ENCODE measurements at places on chromosomes 3 and 15.
A peak's percentile ranks its signal among the peaks of the same experiment; 100 is the strongest.

DNA sequence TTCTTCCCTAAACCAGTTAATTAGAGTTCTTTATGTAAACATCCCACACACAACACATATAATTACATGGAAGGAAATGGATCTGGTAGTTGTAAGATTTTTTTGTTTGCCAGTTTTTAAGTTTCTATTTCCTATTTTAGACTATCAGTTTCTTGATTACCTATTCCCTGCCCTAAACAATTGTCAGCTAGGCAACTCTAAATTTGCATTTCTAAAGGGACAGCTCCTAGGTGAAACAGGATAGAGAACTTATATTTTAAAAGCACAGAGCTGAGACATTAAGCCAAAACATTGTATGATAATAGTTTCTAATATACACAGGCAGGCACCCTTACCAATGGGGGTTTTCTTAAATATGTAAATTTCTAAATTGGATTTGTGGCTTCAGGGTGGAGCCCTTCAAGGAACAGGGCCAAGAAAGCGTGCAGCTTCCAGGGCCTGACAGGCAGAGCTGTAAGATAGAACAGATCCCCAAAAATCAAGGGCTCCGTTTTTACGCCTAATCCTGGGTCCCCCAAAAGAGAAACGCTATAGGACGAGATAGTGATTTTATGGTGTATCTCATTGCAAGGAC lies 8.9 kb downstream of the LEKR1 start:
- no peak for DNase-seq

GRCh38 chr15:44550256-44550655 lies 13.3 kb downstream of the EIF3J start:
- no peak for DNase-seq

GRCh38 chr3:42533161-42533897 lies 30.9 kb downstream of the VIPR1 start:
- no peak for DNase-seq

DNA sequence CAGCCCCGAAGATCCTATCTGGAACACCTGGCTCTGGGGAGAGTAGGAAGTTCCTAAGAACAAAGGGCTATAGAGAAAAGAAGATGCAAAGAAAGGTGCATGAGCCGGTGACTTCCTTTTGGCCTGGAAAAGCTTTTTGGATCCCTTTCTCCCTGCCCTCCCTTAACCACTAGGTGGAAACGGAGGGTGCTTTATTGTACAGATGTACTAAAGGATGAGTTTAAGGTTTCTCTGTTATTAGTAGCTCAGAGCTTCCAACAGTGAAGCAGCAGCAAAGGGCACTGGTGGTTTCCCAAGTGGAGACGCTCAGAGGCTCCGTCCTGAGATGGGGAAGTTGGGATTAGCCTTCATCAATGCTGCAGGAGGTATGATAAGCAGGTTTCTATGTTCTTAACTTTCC lies 5.9 kb upstream of the ADGRG7 start:
- no peak for DNase-seq

DNA sequence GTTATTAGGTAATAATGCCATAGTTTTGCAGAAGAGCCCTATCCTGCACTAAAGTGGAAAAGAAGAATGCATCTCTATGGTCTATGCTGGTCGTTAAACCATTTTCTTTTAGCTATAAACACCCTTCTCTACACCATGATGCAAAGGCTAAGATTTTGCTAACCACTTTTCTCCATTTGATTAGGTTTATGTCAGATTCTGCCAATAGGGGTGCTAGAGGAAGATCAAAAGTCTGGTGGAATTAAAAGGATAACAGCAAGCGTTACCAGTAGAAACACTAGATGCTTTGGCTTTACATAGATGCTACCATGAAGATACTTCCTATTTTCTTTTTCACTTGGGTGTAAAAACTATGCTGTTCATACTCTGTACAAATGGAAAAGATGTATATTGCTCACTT lies 669.8 kb upstream of the ARPP21 start:
- no peak for DNase-seq

DNA sequence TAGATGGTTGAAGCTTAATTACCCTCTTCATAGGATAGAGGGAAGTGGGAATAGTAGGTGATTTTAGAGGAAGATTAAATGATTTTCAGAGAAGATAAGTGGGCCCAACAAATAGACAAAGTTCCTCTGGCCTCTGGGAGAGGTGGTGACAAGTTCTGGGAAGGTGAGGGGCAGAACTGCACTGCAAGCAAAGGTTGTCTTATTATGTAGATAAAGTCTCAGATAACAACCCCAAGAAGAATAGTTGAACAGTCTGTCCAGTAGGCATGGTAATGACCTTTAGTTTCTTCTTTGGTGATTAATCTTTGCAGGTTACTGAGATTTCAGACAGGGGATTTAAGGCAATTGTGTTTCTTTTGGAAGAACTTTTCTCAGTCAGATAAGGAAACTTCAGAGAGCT lies 439.1 kb downstream of the ROBO2 start:
- DNase-seq = no peak

DNA sequence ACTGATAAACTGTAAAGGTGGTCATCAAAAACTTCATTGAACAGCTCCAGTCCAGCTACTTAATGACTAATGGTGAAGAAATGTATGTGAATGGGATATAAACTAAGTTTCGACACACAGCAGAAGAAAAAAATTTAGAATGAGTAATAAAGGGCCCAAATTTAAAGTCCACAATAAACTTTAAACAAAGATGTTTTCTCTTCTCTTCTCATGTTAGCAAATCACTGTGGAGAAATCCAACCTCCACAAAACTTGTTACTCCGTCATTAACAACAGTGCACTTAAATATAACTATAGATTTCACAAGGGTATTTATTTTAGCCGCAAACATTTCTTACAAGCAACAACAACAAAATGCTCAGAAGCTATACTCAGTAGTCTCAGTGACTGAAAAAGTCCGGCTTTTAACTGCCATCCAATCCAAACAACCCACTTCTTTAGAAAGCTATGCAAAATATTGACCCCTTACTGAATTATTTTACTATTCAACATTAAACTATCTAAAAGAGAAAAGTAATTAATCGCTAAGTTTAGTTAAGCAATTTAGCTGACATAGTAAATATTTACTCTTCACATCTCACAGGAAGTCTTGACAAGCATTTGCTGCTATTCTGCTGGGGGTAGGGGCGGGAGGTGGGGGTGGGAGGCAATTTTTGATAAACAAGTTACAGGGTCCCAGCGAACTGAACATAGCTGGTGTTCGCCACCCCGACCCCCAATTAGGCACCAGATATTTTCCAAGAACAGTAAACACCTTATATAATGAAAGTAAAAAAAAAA lies 2.4 kb downstream of the IGF2BP2 start:
- no peak for DNase-seq

GRCh38 chr3:128933922-128934253 lies 54.5 kb downstream of the ACAD9 start:
- DNase-seq = no peak

GRCh38 chr3:73509816-73510215 lies 114.9 kb downstream of the PDZRN3 start:
- no peak for DNase-seq

GRCh38 chr3:134693804-134694203 lies 43.0 kb upstream of the KY start:
- DNase-seq = no peak

- no peak for DNase-seq
Measured at GRCh38 chr15:101013201-101013550, 94.0 kb downstream of the LRRK1 start.

DNA sequence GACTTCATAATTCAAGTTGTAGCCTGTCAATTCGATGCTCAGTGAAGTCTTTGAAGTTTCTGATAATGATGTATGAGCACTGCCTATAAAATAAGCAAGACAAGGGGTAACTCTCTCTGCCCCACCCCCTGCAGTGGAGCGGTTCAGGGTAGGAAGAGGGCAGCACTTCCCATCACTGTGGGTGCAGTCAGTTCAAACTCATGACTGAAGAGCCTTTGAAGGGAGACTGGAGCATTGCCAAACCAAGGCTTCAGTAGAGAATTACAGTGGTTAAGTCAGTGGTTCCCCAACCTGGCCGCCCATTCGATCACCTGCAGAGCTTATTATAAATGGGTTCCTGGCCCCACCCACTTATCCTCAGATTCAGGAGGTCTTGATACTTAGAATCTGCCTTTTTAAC lies 190.6 kb downstream of the SHQ1 start:
- peak; percentile 29 for DNase-seq

DNA sequence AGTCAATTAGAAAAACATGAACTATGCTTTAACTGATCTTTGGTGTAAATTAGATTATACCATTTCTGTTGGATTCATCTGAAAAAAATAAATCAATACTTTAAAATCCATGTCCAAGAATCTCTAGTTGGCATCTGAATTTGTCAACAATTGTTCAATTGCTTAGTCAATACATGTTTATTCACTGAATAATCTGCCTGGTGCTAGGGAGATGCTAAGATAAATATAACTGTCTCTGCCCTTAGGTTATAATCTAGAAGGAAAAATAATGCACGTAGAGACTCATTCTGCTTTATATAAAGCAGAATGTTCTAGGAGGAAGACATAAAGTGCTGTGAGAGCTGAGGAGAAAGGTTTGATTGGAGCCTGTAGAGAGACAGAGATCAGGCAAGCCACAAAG lies 537.2 kb upstream of the IL12A start:
- no peak for DNase-seq

GRCh38 chr3:70392227-70392626 lies 79.8 kb upstream of the MDFIC2 start:
- no peak for DNase-seq

DNA sequence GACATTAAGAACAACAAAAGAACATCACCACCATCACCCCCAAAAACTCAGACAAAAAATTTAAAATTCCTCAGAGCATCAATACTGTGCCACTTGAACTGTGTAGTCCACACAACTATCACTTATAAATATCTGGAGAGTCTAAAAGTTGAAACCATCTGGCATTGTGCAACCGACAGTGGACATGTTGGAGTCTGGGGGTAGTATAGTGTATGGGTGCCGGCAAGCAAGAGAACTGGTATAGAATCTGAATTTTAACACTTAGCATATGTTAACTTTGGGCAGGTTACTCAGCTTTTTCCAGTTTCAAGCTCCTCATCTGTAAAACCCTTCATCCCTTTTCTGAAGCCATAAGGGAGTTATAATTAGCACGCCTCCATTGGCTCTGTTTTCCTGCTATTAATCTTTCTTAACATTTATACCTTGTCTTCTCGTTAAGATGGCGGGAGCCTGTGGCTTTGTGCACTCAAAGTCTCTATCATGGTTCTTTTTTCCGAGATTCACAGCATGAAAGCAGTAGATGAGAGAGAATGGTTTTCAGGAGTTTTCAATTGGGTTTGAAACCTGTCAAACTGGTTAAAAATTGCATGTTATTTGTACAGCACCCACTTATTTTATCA lies 255.7 kb upstream of the TBL1XR1 start:
- DNase-seq = no peak

DNA sequence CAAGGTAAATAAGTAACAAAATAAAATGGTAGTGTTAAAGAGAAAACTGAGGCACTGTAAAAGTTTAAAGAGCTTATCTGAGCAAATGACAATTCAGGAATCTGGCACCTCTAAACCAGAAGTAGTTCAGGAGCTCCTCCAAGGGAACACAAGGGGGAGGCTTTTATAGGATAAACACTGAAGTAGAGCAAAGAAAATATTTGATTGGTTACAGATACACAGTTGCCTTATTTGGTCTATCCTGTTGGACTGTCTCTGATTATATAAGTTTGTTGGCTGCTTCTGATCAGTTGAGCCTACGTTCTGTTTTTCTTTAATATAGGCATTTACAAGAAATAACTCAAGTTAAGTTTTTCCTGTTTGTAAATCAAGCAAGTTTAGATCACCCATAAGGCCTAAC lies 146.9 kb downstream of the ERC2 start:
- DNase-seq = no peak

DNA sequence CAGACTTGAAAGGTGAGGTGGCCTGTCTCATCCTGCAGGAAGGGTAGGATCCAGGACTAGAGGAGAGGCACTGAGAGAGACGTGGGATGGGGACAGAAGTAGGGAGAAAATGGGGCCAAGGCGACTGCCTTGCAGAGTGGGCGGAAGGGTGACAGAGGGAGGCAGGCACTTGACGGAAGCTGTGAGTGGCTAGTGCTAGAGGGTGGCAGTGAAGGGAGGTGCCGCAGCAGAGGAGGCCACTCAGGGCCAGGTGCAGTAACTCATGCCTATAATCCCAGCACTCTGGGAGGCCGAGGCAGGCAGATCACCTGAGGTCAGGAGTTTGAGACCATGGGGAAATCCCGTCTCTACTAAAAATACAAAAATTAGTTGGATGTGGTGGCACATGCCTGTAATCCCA lies 7.3 kb downstream of the CCDC33 start:
- DNase-seq = no peak

DNA sequence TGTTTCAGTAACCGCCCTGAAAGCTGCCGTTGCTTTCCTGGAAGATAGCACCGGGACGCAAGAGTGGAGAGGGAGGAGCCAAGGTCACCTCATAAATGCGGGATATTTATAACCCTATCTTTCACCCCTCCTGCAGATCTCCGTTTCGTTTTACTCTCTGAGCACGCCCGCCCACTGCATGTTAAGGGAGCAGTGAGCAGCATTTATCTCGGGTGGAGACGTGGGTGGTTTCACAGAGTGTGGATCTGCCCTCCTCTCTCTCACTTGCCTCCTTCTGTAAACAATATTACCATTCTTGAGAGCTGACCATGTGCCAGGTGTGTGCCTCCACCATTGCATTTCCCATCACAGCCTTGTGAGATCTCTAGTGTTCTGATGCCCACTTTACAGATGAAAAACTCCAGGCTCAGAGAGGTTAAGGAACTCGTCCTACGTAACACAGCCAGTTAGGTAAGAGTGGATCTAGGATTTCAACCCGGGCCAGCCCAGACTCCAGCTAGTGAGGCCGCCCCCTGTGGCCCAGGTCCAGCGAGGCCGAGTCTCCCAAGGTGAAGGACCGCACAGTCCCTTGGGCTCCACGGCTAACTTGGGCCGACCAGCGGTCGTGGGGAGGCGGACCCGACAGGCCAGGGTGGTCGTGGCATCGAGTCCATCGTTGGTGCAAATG lies 16.9 kb upstream of the SEMA4B start:
- DNase-seq = no peak

GRCh38 chr3:73550032-73550431 lies 74.7 kb downstream of the PDZRN3 start:
- DNase-seq = no peak

DNA sequence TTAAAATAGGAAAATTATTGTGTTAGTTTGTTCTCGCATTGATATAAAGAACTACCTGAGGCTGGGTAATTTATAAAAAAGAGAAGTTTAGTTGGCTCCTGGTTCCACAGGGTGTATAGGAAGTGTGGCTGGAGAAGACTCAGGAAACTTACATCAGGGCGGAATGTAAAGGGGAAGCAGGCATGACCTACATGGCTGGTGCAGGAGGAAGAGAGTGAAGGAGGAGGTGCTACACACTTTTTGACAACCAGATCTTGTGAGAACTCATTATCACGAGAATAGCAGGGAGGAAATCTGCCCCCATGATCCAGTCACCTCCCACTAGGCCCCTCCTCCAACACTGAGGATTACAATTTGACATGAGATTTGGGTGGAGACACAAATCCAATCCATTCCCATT lies 490.7 kb downstream of the RBMS3 start:
- no peak for DNase-seq

DNA sequence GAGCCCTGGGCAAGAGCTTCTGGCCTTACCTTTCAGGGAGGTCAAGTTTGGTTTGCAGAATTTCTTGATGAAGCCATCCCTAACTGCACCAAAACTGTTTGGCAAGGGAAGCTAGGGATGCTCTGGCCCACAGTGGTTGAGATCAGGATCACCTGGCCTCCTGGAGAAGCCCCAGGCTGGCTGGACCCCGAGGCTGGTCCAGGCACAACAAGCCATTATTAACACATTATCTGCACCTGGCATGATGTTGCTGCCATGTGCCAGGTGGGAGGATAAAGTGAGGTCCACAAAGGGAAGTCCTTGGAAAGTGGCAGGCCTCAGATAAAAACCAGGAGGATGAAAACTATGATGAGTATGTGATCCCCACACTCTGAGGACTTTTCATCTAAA lies 35.9 kb upstream of the DUSP7 start:
- DNase-seq = no peak

Measured in stimulated activated CD8-positive, alpha-beta memory T cell treated with anti-CD3 and anti-CD28 coated beads, Interleukin-12 subunit alpha, Interleukin-12 subunit beta, amount 100 ng/mL, for 1 hour (primary cell).